Hematopoietic multipotent progenitor cell (in vitro differentiated cells): ENCODE measurements at places on chromosomes 4 and X.

DNA sequence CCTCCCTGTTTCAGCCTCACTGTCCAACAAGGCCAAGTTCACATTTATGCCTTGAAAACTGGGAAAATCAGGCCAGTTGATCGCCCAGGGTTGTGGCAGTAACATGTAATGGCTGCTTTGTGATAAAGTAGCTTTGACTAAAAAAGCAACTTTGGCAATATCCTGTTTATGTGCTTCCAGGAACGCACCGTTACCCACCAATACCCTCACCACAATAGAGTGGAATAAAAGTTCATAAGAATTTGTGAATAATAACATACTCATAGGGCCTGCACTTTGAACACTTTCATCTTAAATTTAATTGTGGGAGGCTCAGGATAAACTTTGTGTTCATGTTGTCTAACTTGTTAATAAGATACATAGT, 80.7 kb upstream of the MAML3 start:
- DNase-seq = no peak

- no peak for DNase-seq
These were observed 327.8 kb downstream of the PDGFC start for GRCh38 chr4:156643826-156644225.

DNA sequence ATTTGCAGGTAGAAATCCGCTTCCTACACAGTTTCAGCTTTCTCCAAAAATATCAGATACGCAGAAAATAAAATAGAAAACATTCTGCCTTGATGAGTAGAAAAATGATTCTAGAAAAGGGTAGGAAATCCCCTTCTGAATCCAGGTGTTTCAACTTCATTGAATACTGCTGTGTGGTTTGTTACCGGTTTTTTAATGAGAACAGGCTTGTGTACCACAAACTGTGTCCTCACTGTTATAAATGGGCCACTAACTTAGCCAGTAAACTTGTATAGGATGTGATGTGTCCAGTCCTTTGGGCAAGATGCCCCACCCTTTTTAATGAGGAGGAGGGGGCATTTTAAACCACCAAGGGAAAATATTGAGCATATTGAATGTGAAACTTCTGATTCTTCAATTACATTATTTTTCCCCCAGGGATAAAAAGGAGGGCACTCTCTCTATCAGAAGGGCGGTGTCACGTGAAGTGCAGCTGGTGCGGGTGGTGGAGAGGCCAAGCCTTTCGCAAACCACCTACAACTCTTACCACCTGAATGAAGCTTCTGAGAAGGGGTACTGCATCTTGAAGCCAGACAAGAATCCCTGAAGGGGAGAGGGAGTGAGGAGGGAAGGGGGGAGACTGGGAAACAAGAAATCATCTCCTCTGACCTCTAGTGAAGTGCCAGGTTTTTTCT, 4.5 kb downstream of the CXXC4 start:
- no peak for DNase-seq

DNA sequence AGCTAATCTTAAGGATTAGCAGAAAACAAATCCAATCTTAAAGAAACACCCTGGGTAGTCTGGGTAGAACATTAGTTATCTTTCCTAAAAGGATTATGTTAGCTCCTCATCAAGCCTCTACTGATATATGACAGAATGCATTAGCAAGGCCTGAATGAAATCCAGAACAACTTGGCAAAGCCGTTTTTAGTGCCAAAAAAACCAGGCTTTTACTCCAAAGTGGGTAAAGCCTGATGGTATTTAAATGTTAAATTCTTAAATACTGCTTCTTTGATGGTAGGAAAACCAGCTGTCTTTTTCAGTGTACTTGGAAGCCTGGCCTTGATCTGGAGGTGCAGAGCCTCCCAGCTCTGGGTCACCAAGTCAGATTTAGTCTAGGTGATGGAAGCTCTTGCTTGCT, 120.4 kb downstream of the GATB start:
- DNase-seq = no peak

GRCh38 chr4:184406958-184407391, 67.4 kb downstream of the IRF2 start:
- peak; percentile 37 for DNase-seq

GRCh38 chrX:45479196-45479834, 278.6 kb upstream of the DIPK2B start:
- DNase-seq = no peak

DNA sequence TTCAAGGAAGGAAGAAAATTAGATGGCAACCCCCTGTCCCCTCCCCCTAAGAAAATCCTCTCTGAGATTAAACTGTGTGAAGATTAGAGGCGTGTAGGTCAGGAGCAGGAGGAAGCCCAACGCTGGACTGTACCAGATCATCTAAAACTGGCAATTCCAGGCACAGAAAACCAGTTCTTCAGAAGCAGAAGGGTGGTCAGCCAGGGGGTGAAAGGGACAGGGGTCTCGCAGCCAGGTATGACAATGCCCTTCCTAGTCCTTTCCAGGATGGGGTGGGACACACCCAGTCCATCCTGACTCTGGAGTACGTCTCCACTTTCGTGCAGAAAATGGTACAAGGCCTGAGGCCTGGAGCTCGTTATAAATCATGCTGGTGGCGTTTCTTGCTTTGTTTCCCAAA, 3.3 kb upstream of the RHOH start:
- DNase-seq = no peak

- no peak for DNase-seq
These were observed 31.1 kb downstream of the FGFBP1 start for GRCh38 chr4:15907430-15907829.

DNA sequence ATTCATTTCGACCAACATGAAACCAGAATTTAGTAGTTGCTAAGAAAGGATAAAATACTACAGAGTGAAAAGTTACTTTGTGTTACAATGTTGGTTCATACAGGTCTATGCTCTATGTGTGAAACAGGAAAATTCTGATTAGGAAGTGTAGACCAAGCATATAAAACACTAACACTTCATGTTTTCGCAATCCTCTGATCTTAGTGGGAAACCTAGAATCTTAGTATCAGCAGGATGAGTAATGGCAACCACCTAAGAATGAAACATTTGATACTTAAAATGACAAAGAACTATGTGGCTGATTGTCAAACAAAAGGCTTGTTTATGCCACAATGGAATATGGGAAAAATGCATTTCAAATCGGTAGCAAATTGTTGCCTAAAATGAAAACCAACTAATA, 116.1 kb downstream of the AMMECR1 start:
- DNase-seq = no peak

- DNase-seq = no peak
These were observed 148.0 kb downstream of the USP46 start for GRCh38 chr4:52510939-52511565.

GRCh38 chr4:133598779-133599178, 449.7 kb downstream of the PCDH10 start:
- DNase-seq = no peak

DNA sequence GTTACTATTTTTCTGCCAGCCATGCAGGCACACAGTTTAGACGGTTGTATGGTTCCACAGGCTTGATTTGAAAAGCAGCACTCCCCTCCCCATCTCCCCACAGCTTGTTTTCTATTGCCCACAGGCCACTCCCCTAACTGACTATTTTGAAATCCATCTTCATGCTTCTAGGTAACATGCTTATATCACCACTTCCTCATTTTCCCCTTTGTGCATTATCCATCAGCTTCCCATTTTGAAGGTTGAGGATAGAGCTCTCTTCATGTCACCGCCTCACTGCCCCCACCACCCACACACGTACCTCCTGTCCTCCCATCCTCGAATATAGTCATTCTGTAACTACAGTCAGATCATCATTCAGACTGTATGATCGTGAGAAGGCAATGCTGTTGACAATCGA, 224.7 kb downstream of the MID1 start:
- no peak for DNase-seq

DNA sequence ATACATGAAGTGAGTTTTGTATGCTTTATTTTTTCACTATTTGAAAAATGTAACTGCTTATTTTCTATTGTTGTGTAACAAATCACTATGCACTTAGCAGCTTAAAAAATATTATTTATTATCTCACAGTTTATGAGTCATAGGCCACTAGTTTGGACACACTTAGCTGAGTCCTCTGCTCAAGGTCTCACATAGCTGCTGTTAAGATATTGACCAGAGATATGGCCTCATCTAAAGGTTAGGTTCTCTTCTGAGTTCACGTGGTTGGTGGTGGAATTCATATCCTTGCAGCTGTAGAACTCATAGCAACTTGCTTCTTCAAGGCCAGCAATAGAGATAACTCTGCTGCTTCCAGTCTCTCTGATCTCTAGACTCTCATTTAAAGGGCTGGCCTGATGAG, 534.4 kb downstream of the SPRY1 start:
- no peak for DNase-seq

- DNase-seq = no peak
These were observed 1594.6 kb downstream of the ARAP2 start for GRCh38 chr4:34649716-34650115.

DNA sequence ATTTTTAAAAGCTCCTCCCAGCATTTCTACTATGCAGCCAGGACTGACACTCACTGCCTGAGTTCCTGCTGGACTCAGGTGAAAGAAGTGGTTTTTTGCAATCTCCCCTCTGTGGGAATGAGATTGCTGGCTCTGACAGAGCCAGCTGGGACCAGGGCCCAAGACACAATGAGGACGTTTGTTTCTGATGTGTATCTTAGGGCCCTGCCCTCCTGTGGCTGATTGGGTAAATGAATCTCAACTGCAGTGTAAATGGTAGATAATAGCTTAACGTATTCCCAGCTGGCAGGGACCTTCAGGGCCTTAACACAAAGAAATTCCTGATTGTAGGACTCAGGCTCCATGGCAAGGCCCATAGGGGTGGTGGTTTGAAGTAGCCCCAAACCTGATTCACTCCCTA, 85.8 kb upstream of the PRPS1 start:
- no peak for DNase-seq

- DNase-seq = no peak
These were observed 56.7 kb downstream of the FAM114A1 start for GRCh38 chr4:38924353-38924752.

GRCh38 chr4:173498023-173498422, 32.0 kb downstream of the HAND2 start:
- DNase-seq = no peak

DNA sequence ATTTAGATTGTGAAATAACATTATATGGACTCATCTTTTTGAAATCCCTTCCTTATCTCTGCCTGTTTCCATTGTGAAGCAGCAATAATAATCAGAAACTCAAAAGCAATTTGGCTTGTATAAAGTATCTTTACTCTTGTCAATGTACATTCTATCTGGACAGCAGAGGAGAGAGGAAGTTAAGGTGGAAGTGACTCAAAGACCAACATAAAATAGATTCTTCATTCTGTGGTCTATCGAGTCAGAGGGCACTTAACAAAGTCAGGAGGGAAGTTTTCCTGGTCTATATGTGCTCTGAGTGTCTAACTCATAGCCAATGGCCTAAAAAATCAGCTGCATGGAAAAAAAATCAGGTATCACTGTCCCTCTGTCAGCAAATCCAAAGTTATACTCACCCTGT, 155.5 kb downstream of the EMCN start:
- no peak for DNase-seq

GRCh38 chr4:60744767-60745166, 455.4 kb upstream of the ADGRL3 start:
- DNase-seq = no peak

GRCh38 chrX:108397627-108398391, 40.4 kb downstream of the COL4A6 start:
- DNase-seq = no peak

GRCh38 chr4:92253550-92253949, 50.2 kb upstream of the GRID2 start:
- DNase-seq = no peak

DNA sequence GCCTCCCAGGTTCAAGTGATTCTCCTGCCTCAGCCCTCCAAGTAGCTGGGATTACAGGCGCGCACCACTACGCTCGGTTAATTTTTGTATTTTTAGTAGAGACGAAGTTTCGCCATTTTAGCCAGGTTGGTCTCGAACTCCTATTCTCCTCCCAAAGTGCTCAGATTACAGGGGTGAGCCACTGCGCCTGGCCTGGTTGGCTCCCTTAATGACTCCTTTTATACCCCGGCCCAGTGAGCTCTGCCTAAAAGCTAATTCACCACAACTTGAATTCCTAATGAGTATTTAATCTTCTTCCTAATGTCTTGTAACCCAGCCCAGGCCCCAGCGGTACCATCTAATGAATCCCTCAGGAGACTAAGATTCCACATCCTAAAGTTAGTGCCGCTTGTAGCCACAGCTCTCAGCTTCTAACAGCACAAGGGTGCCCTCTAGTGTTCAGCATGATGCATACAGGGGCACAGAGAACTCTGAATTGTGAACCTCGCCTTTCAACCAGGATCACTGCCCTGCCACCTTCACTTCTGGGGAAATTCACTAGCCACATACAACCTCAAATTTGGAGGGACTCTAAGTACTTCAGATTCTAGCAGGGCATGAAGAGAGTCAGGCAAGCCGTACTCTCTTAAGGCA, 89.5 kb downstream of the OR13H1 start:
- peak; percentile 13 for DNase-seq

DNA sequence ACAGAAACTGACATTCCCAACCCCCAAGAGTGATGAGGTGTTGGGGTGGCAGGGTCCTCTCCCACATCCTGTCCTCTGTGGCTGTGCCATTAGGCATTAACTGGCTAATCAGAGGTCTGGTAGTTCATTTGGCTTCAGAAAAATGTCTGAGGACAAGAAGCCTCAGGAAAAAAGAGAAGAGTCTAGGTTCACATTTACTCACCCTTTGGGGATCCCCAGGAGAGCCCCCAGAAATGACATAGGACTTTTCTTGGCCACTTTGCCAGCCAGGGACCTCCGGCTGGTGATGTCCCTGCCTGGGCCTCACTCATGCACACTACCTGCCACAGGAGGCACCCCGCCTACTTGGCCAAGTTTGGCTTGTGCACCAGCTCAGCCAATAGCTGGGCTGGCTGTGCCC, 173.0 kb downstream of the RBM46 start:
- no peak for DNase-seq

DNA sequence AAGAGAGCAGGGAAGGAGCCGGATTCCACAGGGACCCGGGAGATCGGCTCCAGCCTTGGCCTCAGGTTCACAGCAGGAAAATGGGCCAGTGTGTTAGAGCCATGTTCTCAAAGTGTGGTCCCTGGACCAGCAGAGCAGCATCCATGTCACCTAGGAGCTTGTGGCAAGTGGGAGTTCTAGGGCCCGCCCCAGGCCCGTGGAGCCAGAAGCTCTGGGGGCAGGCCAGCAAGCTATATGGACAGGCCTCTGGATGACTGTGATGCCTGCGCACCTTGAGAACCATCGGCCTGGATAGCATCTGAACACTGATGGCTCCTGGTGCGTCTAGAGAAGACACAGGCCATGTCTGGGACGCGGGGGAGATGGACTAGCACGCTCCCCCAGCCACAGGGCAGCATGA, 33.7 kb downstream of the SH3TC1 start:
- no peak for DNase-seq

DNA sequence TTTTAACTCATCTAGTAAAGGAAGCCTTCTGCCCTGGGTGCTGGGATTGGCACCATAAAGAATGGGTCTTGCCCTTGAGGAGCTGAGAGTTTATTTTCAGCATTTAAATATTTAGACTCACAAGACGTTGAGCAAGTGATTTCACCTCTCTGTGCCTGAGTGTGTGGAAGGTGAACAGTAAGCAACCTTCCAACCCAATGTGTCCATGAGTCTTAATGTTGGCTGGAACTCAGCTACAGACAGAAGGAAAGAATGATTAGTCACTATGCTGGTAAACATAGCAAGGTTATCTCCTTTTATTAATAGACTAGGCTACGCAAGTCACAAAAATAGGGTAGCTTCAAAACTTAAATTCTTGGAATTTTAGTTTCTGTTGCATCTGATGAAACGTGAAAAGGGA, 277.4 kb upstream of the GATB start:
- DNase-seq = no peak
